Frontal cortex (tissue), 4 donors: ENCODE measurements at places on chromosomes 5 and 9. TPM values are rescaled to one million over a fixed set of nuclear protein-coding genes. Genes with fewer than 3 reads are reported as not detected.

COL5A1 gene
- 2.9 TPM for total RNA-seq

FIBCD1 gene
- 0.82 TPM for total RNA-seq

DIPK1B gene
- total RNA-seq = 26.9 TPM

DNA sequence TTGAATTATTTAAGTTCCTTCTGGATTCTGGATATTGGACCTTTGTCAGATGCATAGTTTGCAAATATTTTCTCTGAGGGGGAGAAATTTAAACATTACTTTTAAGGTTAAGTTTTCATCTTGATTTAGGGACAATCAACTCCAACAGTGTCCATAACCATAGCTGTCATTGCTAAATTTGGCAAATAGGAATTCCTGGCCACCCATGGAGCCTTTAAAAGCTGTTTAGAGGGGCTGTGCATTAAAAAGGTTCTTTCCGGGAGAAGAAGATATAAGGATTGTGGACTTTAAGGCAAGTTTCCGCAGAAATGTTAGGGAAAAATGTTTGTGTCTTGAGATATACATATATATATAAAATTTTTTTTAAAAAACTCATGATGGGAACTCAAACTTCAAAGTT is 339.7 kb downstream of the ADAMTS6 start:
- no peak for DNase-seq

DNA sequence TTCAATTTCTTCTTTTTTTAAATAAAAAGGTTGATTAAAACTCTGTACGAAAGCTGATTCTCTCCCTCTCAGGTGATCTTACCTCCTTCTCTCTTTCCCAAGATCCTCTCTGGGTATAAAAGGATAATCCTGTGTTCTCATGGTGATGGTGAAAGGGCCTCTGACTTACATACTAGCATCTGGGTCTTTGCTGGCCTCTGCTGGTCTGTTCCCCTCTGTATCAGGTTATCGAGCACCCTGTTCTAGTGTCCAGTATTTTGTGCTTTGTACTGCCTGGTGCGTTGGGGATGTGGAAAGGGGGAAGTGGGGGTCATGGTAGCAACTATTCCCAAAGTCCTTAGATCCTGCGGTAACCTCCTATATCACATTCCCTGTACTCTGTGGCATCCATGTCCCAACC is 328.9 kb downstream of the NR2F1-AS1 start:
- DNase-seq = no peak

GRCh38 chr9:95989297-95989696 is 113.8 kb downstream of the ERCC6L2 start:
- no peak for DNase-seq
